Right lung (tissue), 10 donors: ENCODE measurements at places on chromosomes 11 and 22. TPM values are rescaled to one million over a fixed set of nuclear protein-coding genes. Genes with fewer than 3 reads are reported as not detected.

Gene POTEH
- polyA plus RNA-seq, result not detected

Gene KRTAP5-9
- 0.50 TPM for polyA plus RNA-seq

Gene C2CD3
- 20.8 TPM for polyA plus RNA-seq

Gene PLEKHB1
- 11.3 TPM for polyA plus RNA-seq

GRCh38 chr11:132898021-132898420 lies 634.3 kb downstream of the OPCML start:
- DNase-seq, result no peak

- DNase-seq, result no peak
Measured at GRCh38 chr22:33917744-33918406, 2.4 kb downstream of the LARGE1 start.

- no peak for DNase-seq
Measured at GRCh38 chr22:29115682-29116288, 43.0 kb downstream of the KREMEN1 start.
